ENCODE measurements at places on chromosomes 3 and 15.

- DNase-seq: no peak
Observed at GRCh38 chr15:65783872-65784271, 8.2 kb downstream of the DENND4A start.

DNA sequence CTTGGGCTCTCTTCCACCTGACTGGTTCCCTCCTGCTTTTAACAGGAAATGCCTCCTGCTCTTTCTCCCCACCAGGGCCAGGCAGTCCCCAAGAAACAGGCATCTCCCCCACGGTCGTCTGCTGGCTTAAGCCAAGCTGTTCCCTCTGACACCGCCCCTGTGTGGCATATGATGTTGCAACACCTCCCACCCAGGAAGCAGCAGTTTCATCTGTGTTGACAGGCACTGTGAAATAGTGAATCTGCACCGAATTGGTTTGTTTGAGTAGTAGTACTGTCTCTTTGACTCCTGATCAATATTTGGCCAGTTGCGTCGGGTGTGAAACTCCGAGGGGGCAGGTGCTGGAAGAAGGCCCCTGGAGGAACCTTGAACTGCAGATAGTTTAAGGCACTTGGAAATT lies 188.8 kb downstream of the FEZF2 start:
- no peak for DNase-seq

GRCh38 chr3:187619461-187619860 lies 50.7 kb downstream of the SST start:
- no peak for DNase-seq

DNA sequence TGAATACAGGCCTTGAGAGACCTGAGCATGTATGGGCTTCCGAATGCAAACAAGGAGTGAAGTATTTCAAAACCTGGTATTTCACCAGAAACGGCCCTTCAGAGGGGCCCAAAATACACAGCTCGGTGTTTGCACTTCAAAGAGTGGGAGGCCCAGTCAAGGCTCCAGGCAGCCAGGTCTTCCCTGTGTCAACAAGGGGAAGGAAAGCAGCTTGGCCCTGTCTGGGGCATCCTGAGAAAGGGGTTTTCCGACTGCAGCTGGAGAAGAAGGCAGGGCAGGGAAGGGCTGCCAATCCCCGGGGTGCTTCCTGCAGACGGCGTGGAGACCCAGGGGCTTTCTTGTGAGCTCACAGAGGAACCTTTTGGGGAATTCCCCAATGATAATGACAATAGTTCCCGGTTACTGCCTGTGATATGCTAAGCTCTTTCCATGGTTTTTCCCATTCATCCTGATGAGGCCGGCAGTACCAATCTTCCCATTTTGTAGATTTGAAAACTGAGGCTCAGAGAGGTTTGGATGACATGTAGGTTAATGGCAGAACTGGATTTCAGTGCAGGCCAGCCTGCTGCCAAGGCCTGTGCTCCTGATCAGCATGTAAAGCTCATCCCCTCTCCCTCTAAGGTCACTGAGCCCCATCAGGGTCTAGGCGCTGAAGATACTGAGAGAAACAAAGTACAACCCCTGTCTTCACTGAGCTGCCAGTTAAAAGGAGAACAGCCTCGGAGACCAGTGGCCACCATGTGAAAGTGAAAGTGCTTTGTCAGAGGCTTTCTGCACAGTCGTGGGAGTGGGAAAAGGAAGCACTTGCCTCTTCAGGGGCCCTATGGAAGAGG lies 43.0 kb upstream of the TLE3 start:
- no peak for DNase-seq

DNA sequence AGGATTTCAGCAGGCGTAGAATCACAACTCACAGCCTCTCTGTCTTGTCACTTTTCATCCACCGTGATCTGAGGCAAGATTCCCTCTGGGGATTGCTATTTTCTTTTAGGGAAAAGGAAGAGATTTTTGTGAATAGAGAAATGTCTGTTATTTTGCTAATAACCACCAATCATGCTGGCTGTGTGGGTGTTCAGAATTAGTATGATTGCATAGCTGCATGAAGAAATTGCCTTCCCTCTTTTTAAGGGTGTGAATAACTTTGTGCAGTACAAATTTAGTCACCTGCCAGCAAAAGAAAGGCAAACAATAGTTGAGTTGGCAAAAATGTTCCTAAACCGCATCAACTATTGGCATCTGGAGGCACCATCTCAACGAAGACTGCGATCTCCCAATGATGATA lies 60.8 kb downstream of the KAT2B start:
- DNase-seq: no peak

DNA sequence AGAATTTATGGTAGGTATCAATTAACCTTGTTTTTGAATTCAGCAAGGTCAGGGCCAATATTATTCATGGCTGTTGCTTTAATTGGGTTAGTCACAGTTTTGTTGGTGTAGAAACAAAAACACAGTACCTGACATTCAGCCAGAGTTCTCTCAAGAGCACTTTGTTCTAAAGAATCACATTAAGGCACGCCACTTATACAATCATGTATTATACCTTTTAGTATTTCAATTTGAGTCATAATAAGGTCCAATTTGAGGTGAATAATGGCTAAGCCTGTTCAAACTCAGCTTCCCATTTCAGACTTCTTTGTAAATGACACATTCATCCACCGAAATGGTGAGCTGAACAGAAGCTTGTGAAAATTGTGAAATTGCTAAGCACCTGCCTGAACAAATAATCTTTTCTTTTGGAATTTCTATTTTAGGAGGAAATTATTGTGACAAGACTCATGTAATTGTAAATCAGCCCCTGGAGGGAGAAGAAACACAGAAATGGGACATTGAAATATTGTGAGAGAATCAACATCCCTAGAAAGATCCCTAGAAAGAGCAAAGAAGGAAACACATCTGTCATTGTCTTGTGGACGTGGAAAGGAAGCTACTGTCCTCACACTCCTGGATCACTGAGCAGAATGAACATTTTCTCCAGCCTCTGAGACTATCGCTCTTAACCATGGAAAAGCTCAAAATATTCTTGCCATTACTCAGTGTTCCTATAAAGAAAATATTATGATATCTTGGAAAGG lies 29.3 kb downstream of the RIOX2 start:
- DNase-seq: no peak

DNA sequence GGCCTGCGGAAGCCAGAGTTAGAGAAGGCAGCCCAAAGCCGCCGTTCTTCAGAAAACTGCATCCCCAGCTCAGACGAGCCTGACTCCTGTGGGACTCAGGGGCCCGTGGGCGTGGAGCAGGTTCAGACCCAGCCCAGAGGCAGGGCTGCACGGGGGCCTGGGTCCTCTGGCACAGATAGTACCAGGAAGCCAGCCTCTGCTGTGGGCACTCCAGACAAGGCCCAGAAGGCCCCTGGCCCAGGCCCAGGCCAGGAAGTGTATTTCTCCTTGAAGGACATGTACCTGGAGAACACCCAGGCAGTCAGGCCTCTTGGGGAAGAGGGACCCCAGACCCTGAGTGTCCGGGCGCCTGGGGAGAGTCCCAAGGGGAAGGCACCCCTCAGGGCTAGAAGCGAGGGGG lies 23.1 kb downstream of the ALPK3 start:
- DNase-seq: no peak

Measured in activated naive CD4-positive, alpha-beta T cell (primary cell).